T-helper 2 cell (primary cell): ENCODE measurements at places on chromosomes 5 and 9.
A peak's percentile ranks its signal among the peaks of the same experiment; 100 is the strongest.

- no peak for DNase-seq
These were observed 41.1 kb downstream of the XRCC4 start for GRCh38 chr5:83118471-83118870.

DNA sequence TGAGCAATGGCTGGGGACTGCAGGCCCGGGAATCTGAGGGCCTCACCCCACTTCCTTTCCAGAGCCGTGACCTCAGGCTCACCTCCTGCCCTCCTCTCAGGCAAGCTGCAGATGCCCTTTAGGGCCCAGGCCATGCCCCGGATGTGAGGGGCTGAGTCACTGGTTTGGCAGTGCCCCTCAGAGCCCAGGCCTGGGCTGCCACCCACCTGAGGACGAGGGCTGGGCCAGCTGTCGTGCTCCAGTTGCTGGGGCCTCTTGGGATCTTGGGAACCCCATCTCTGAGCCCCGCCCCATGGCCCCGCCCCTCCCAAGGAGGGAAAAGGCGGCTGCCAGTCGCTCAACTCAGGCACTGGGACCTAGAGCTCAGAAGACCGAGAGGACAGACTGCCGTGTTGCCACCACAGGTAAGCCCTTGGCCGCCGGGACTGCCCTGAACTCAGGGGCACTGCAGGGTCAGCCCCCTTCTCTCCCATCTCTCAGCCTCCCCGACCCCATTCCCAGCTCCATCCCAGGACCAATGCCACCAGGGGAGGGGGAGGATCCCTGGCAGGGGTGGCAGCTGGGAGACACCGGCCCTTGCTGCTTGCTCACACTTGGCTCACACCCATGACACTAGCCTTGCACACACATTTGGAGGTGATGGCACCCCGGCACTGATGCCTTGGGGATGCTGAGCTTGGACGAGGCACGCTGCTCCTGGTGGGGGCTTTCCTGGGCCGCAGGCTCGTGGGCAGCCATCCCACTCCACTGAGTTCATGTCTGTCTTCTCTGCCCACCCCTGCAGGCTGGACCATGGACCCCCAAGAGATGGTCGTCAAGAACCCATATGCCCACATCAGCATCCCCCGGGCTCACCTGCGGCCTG is at the start of gene CYSRT1:
Gene CYSRT1 (plus strand): TSS at position 345 of the 865 bp plus-strand sequence. CDS start 448 bp downstream, at position 793.
- DNase-seq = no peak

DNA sequence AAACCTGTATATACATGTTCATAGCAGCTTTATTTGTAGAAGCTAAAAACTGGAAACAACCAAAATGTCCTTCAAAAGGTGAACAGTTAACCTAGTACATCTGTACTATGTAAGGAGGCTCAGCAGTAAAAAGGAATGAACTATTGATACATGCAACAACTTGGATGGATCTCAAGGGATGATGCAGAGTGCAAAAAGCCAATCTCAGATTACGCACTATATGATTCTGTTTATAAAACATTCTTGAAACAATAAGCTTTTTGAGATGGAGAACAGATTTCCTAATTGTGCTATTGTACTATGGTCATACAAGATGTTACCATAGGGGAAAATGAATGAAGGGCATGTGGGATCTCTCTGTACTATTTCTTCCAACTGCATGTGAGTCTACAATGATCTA is 88.9 kb downstream of the PAM start:
- no peak for DNase-seq

DNA sequence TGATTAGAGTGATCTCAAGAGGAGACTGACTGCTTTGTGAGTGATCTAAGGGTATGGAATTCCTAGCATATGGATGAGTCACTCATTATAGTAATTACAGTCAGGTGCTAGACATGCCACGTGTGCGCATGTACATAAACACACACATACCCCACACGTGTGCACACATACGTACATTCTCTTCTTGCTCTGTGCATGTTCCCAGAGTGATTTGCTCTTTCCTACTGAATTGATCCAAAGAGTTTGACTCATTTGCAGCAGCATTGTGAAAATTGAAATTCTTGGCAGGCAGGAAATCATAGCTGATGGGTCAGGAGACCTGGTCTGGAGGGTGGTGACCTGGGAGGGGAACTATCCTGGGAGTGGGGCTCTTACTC is 63.8 kb downstream of the ANGPTL2 start:
- DNase-seq = no peak

DNA sequence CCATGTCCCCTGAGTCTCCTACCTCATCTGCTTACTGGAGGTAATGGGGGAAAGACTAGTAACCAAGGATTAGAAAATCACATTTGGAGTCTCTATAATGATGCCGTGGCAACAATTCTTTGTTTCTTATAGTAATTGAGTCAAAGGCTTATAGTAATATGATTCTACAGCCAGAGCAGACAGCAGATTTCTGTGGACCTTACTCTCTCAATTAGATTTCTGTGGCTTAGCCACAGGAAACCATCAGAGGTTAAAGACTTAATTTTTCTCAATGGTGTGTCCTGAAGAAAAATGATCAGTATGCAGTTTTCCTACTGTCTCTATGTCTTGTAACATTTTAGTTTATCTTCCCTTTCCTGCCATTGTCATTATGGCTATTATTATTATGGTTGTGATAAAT is 59.3 kb upstream of the CD180 start:
- DNase-seq = no peak

DNA sequence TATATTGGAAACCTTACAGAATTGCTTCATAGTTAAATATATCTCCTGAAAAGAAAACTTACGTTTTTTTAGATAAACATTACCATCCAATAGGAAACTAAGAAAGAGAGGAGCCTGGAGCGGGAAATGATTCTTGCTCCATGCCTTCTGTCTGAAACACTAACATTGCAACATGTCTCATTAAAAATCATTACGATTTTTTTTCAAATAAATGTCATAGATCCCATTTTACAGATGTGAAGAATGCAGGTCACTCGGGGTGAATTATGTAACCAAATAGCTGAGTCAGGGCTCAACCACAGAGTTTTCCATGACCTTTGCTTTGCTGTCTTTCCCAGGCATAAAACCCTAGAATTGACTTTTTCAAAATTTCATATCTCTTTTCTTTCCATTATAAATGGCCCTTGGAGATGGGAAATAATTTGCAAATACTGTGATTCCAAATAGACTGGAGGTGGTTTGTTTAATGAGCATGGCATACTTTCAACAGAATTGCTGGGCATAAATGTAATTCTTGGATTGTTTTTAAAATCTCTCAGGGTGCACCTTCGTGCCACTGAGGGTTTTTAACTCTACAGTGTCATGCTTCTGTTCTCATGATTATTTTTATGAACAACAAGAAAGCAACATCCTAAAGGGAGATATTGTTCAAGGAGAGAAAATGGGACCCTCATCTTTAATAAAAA is 302.8 kb downstream of the EBF1 start:
- no peak for DNase-seq

DNA sequence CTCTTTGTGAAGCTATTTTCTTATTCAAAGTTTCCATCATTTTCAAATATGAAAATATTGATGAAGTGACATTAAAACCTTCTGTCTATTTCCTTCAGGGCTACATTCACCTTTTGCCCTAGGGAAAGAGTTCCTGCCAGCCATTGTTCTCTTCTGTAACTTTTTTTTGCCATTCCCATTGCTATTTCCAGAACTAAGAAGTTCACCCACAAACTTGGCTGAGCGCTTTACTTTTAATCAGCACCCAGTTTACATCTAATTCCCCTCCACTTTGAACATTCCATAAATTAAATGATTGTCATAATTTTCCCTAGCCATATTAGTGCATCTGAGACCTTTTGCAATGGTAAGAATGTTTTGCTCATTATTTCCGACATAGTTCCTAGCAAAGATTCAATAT is 4.4 kb downstream of the IL33 start:
- DNase-seq = no peak

DNA sequence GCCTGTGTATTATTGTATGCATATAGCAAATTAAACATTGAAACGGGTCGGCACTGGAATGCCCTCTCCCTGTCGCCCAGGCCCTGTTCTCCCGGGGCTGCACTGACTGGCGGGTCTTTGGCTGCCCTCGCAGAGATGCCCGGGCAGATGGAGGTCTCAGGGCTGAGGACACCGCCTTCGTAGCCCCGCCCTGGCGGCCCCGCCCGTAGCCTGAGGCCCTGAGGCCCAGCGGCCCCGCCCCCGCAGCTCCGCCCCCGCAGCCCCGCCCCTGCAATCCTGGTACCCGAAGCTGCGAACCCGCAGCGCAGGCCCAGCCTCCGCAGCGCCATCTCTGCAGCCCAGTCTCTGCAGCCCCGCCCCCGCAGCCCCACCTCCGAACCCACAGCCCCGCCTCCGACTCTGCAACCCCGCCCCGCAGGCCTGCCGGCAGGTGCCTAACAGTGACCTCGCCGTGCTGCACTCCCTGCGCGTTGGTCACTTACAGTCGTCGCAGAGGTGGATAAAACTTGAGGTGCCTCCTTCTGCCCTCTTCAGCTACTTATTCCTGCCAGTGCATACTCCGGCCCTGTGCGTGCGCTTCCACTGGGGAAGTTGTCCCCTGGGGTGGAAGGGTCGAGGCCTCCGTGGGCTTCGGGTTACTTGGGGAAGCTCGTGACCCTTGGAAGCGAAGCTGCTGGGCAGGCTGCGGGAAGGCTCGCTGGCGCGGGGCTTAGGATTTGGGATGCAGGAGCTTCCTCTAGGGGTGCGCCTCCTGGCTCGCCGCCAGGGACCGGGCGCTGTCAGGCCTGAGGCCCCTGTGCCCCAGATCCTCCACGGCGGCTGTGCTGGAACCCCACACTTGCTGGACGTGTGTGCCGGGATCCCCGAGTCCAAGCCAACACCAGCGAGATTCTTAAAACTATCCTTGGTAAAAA is 72.3 kb downstream of the ICE1 start:
- DNase-seq = peak; percentile 79

DNA sequence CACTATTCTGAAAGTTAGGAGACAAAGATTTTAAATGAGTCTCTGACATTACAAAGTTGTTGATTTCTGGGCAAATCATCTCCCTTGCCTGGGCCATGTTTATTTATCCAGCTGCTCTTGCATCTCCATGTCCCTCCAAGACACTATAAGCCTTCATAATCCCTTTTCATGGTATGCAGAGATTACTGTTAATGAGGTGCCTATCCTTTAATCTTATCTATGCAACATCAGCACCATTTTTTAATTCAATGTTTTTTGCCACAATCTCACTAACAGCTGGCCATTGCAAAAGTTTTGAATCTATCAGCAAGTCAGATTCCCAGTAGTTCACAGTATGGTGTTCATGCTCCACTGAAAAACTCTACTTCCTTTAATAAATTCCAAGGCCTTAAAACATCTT is 108.5 kb upstream of the PTPRD start:
- DNase-seq = no peak

DNA sequence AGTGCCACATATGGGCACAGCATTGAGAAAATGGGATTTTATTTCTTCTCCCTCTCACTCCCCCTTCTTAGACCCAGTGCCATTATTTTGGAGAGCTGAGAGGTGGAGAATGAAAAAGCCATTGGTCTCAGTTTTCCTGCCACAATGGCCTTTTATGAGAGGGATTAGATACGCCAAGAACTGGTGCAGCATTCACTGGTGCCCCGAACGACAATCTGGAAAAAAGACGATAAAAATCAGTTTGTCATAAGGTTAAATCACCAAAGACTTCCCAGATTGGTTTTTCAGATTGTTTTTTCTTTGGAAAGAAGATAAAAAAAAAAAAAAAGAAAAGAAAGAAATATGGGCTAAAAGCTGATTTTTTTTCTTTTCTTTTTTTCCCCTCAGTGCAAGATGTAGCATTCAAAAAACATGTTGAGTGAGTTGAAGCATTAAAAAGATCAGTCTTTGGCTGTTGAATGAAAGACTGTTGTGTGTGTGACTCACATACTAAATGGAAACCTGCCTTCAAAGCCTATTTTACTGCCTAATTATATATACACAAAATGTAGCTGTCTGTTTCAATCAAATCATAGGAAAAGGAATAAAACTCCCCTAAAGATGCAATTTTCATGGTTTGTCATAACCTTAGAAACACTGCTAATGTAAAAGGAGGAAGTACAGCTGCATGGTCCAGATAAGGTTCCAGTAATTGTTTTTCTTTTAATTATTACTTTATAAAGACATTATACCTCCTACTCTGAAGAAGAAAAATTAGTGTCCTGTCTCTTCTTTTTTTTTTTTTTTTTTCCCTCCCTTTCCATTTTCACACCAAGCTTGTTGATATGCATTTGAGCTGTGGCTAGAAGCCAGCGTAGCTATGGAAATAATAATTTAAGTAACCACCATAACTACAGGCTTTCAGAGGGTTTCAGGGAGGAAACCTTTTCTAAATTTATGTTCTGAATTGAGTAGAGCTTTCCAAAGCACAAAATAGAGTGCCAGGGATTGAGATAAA is 27.2 kb upstream of the ZNF608 start:
- no peak for DNase-seq

DNA sequence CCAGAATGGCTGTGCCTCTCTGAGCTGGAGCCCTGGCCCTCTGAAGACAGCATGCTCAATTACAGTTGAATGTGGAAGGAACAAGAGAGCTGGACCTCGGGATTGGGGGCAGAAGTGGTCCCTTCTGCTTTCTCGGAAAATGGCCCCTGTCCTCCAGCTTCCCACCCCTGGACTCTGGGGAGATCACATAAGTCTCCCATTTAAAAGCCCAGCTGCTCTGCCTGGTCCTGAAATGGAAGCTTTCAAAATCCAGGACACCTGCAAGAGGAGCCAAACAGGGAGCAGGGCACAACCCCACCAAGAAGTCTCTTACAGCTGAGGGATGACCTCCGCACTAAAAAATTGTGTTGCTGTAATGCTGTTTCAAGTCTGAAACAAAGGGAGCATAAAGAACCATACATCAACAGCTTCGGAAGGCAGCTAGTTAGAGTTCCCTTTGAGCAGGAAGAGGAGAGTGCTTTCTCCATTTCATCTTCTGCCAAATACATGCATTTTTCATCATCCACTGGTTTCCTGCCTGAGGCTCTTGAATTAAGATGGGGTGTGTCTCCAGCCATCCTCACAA is 48.2 kb downstream of the TGFBI start:
- no peak for DNase-seq

DNA sequence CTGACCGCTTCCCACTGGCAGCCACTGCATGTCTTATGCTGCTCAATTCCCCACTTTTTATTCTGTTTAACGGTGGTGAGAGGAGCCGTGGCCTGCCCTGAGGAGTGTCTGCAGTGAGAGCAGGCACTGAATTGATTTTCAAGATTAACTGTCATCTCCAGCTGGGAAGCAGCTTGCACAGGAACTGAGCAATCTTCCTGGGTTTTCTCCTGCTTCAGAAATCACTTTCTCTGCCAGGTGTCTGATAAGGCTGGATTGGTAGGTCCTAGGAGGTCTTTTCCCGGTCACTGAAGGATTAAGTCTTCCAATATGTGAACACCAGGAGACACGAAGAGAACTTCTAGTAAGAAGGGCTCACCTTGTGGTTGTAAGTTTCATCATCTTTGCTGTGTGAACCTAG is 181.1 kb upstream of the RAD23B start:
- DNase-seq = no peak

DNA sequence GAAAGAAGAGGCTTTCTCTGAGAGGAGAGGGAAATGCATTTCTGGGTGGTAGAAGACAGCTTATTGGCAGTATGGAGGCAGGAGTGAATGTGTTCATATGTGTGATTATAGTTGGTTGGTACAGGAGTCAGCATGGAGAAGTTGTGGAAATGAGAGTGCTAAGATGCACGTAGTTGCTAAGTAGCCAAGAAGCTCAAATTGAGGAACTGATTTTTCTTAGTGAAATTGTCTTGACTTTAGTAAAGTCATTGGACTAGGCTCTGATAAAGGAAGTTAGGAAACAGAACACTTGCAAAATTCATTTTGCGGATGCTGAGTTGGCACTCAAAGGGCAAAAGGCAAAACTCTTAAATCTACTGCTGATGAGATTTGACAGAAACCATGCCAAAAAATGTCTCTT is 158.9 kb upstream of the VCAN start:
- no peak for DNase-seq
